ENCODE measurements at places on chromosomes 7 and 10.

- DNase-seq: peak; percentile 63
These were observed 64.5 kb upstream of the SYPL1 start for GRCh38 chr7:106176414-106177299.

DNA sequence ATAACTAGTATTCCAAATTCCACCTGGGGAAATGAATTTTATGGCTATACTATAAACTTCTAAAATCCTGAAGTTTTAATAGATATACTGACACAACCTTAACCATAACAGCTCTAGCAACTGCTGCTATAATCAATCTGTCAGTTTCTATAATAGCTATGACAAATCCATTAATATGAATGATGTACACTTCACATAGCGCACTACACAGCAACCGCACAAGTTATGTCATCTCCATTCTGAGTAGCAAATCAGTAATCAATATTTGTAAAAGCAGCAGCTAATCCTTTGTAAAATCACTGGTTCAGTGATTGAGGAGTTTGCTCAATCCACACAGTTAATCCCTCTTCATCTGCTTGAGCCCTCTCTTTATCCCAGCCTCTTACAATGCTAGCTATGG is 105.3 kb downstream of the SKAP2 start:
- DNase-seq: no peak

- DNase-seq: no peak
These were observed 967 bp downstream of the ADARB2 start for GRCh38 chr10:1736144-1736971.

- peak; percentile 6 for DNase-seq
These were observed 26.2 kb downstream of the ADK start for GRCh38 chr10:74177140-74177677.

GRCh38 chr7:78528964-78529363 is 730.4 kb downstream of the PHTF2 start:
- no peak for DNase-seq

DNA sequence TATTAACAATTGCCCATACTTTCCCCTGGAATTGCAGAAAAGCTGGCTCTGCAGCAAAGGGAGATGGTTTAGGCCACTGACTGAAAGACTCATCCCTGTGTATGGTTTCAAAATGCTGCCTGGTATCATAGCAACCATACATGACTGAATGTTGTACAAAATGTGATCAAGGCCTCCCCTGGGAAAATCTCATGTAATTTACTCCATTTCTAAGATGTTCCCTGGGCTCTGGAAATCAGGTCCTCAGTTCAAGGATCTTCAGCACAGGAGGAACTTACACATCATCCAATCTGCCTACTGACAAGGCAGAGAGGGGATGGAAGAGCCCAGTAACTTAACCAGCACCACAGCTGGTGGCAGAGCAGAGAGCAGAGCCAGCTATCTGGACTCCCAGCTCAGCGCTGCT is 111.8 kb downstream of the JAZF1 start:
- no peak for DNase-seq

- peak; percentile 68 for DNase-seq
These were observed 9.3 kb upstream of the CHCHD1 start for GRCh38 chr10:73772281-73773151.

DNA sequence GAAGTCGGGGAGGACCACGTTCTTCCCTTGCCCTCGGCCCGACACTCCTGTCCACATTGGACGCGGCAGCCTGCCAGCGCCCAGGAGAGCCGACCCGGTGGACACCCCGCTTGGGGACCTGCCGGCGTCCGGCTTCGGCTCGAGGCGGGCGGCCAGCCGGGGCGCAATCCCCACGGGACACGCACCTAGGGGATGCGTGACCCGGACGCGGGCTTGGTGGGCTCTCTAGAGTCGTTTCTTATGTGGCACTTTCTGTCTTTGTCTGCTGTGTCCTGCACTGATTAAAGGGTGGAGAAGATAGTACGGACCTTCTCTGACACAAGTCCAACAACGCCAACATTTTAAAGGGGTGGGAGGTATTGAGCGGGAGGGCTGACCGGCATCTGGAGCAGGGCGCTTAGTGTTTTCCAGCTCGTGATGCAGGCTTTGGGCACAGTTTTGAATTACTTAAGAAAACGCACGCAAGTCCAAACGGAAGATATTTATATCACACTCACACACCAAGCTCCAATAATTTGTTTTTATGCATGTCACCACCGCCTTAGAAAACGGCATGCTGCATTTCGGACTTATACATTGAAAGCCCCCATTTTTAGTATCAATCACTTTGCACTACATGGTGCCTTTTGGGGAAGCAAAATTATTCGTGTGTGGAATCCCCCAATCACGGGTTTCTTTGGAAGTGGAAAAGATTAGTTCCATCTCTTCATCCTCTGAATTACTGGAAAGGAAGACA is 3.9 kb upstream of the SPAG6 start:
- DNase-seq: no peak

DNA sequence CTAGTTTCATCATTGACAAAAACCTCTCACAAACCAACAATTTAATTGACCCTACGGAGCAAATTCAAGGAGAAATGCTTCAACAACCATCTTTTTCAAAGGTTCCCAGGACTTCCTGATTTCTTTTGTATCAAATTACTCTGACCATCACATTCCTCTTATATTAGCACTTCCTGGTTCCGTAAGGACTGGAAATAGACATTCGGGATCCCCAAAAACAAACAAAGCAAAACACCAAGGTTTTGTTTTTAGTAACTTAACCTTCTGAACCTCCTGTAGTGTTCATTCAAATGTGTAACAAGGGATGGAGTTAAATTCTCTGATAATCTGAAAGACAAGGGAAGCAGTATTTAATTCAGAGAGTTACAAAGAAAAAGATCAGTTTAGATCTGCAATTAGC is 387.6 kb upstream of the NRP1 start:
- DNase-seq: no peak

DNA sequence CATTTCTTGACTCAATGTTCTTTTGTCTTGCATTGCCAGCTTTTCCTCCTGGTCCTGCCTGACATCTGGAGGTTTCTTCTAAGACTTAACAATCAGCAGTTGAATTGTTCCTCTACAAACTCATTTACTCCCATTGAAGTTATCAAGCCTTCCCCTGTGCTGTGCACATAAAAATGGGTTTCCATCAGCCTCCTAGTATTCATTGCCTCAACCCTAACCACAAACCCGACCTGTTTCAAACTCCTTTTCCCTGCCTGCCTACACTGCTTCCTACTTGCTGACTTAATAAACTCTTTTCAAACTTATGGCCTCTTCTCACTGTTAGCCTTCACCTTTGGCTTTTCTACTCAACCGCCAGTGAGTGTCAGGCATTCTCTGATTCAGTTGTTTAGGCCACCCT is 9.4 kb upstream of the CDK6 start:
- no peak for DNase-seq

DNA sequence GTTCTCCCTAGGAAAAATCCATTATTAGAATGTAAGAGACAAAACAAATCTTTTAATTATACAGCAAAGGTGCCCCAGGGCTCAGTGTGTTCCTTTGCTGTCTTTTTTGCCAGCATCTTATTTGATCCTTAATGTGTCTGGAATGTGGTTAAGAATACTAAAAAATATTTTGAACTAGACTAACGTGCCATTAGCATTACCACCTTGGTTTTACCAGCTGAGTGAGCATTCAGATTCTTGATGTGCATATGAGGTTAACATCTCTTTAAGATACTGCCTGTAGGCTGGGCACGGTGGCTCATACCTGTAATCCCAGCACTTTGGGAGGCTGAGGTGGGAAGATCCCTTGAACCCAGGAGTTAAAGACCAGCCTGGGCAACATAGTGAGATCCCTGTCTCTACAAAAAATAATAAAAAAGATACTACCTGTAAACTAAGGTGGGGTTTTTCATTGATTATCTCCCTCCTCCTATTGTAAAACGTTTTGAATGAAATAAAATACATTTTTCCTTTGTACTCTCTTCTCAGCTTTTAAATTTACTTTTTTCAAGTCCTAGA is 96.6 kb downstream of the CCNY start:
- no peak for DNase-seq

All from activated naive CD4-positive, alpha-beta T cell (primary cell).